T follicular helper cell (primary cell): ENCODE measurements at places on chromosomes 11 and 22.
A peak's percentile ranks its signal among the peaks of the same experiment; 100 is the strongest.

DNA sequence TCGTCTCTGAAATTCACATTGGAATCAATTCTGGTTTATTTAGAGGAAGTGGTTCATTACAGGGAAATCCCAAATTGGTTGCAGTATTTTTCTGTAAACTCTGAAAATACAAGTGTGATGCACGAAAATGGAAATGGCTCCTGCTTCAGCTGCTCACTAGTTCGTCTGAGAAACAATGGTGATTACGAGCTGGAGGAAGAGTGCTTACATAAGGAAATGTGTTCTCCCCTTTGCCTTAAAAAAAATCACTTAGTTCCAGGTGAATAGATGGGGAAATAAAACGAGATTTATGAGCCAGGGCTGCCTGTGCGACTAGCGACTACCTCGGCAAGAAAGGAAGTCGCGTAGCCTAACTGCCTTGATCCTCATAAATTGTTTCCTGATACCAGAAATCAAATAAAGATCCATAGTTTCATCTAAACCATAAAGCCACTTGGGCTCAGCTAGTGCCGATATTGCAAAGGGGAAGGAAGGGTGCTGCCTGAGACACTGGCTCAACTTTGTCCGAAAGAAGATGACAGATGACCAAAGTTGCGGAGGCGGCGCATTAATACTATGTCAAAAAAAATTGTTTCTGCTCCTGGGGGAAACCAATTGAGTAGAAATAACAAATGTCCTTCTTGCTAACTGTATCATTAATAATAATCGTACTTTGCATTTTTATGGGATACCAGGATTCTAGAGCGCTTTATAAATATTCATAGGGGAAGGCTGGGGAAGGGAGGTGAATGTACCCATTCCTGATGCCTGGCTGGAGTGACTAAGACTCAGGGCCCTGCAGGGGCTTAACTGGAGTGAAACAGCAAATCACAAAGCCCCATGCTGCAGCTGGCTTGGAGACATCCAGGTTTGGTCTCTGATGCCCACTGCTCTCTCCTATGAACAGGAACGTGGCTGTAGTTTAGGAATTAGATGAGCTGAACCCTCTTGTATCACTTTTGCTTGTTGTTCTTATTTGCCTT lies 185.7 kb downstream of the BLID start:
- no peak for DNase-seq

- DNase-seq: no peak
Measured at GRCh38 chr11:126115816-126116331, 53.2 kb upstream of the CDON start.

DNA sequence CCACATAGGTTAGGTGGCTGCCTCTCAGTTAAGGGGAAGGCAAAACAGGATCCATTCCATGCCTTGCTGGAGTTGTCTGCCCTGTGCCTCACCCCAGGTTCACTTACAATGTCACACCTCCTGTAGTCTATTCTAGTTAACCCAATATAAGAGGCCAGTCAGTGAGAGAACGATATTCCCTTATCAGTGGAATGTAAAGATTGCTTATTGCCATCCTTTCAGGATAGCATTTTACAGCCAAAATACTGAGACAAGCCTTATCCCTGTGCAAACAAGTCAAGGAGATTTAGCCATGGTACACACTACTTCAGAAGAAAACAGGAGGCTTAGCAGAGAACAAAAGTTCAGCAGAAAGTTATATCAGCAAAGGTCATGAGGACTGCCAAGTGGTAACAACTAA lies 5.5 kb downstream of the CYP2R1 start:
- no peak for DNase-seq

DNA sequence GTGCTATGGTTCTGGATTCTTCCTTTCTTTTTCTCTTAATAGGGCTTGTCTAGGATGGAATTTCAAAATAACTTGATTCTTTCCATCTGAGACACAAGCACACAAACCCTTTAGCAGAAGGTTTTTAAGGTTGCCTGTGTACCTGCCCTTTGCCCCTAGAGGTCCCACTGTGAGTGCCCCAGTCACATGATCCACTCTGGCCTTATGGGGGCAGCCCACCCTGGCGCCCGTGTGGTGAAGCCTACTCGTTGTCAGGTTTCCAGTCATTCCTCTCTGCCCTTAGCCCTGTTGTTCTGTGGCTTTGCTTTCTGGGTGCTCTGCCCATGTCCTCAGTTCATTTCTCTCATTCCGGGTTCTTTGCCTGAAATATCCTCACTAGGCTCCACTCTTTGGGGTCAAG lies 51.8 kb downstream of the ZNRF3 start:
- no peak for DNase-seq

DNA sequence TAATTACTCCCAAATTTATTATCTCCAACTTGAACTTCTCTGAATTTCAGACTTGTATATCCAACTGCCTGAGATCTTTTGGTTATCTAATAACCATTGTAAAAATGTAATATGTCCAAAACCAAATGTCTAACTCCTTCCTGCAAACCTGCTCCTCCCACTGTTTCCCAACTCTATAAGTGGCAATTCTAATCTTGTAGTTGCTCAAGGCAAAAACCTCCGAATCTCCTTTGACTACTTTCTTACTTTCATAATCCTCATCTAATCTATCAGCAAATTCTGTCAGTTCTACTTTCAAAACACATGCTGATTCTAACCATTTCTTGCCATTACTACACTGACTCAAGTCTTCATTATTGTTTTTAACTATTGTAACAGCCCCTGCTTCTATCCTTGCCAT lies 55.7 kb downstream of the FAM168A start:
- no peak for DNase-seq

DNA sequence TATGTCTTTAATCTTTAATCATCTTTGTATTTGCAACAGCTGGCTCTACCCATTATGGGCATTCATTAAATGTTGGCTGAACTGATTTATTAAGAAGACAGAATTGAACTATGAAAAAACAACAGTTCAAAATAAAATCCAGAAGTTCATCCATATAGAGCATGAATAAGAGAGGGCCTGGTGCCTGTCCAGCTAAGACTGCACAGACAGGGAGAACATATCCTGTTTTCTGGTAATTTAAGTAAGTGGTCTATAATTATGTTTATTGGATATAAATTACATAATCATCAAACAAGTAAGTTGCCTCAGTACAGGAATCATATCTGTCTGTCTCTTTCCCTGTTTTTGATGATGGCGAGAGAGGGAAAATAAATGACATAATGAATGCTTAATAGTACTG lies 137.2 kb downstream of the RBFOX2 start:
- no peak for DNase-seq

GRCh38 chr11:2186669-2187279 lies 15.2 kb upstream of the TH start:
- DNase-seq: peak; percentile 25

GRCh38 chr11:73152861-73153483 lies 10.9 kb upstream of the FCHSD2 start:
- DNase-seq: peak; percentile 6

GRCh38 chr11:70538641-70539359 lies 140.5 kb downstream of the CTTN start:
- no peak for DNase-seq

DNA sequence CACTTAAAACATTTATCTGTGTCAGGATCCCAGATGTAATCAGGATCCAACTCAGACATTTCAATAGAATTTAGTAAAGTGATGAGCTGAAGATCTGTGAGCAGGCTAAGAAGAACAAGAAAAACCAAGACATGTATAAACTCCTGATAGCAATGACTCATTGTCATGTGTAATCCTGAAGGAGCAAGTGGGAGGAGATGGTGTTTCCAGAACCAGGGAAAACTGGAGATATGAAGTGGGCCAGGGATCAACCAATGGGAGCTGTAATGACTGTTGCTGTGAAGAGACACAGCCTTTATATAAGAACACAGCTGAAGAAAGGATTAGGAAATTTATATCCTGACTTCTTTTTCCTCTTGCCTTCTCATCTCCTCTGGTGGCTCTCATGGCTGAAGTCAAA lies 682.5 kb upstream of the ARHGAP42 start:
- DNase-seq: no peak

DNA sequence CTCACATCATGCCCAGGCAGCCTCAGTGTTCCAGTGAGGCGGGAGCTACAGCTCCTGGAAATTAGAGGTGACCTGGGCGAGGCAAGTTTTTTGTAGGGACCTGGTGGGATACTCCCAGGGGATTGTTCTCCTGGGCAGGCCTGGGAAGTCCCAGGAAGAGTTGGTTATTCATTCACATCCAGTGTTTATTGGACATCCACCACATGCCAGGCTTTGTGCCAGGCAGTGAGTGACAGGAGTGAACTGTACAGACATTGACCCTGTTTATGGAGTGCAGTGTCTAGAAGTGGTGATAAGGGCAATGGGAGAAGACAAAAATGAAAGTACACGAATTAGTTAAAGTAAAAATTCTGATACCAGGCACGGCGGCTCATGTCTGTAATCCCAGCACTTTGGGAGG lies 29.4 kb downstream of the YWHAH start:
- no peak for DNase-seq

- DNase-seq: no peak
Measured at GRCh38 chr11:72844356-72844755, 30.1 kb downstream of the ATG16L2 start.

DNA sequence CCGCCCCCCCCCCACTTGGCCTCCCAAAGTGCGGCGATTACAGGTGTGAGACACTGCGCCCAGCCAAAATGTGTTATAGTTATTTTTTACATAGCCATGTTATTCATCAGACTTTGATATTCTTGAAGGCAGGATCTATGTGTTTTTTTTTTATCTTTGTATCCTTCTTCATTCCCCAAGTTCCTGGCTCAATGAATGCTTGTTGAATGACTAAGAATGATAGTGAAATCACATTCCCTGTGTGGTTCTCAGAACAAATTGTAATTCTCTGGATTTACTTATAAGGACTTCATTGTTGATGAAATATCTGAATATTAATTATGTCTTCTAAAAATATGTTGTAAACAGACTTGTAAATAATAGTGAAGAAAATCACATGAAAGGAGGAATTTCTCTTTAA lies 33.5 kb downstream of the MMP7 start:
- no peak for DNase-seq

- no peak for DNase-seq
Measured at GRCh38 chr11:129280027-129280811, 88.1 kb upstream of the ARHGAP32 start.

- DNase-seq: no peak
Measured at GRCh38 chr11:92399705-92400104, 175.1 kb downstream of the FAT3 start.

GRCh38 chr11:34416766-34417165 lies 22.0 kb upstream of the CAT start:
- DNase-seq: no peak

DNA sequence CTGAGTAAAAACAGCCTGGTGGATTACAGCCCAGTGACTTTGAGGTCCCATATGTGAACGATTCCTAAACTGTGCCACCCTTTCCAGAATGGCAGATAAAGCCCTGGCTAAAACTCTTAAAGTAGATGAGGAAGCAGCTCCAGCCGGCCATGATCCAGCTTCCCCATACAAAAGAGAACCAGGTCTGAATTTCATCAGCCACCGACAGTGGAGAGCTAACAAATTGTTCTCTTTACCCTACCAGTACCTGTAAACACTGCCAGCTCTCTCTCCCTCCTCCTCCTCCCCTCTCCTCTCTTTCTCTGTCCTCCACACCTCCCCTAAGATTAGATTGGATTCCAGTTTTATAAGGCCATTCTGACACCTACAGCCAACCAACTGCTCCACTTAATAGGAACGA lies 176.9 kb downstream of the DSCAML1 start:
- no peak for DNase-seq

GRCh38 chr11:68763926-68764657 lies 12.8 kb upstream of the TESMIN start:
- no peak for DNase-seq

DNA sequence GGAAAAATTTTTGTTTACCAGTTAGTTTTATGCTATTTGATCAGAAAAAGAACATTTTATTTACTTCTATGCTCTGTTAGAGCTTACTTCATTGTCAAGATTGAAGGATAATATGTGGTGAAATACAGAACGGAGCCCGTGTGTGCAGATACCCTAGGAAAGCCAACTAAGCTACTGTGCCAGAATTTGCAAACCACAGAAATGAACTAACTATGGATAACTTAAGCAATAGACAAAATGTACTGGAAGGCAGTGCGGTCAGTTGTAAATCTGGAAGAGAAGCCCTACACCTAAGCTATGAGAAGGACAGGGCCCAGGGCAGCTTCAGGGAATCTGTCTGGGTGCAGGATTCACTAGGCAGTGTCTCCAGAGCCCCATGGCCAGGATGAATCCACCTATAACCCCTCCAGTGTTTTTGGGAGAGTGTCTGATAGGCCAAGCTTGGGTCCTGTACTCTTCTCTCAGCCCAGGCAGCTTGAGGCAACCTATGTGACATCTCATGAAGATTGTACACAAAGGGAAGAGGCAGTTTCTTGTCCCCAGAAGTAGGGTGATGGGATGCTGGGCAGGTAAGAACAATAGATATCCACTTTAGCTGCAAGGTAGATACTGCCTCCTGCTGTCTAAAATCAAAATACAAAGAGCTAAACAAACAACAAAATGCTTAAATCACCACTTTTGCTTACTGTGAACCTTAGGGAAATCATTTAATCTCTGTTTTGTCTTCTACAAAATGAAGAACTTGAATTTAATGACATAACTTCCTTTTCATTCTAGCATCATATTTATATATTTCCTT lies 12.1 kb downstream of the MMP7 start:
- DNase-seq: no peak

GRCh38 chr22:45231293-45231692 lies 9.4 kb downstream of the KIAA0930 start:
- no peak for DNase-seq

- no peak for DNase-seq
Measured at GRCh38 chr22:35335936-35336781, 36.5 kb downstream of the TOM1 start.

- DNase-seq: no peak
Measured at GRCh38 chr11:116576526-116576925, 196.3 kb downstream of the BUD13 start.

DNA sequence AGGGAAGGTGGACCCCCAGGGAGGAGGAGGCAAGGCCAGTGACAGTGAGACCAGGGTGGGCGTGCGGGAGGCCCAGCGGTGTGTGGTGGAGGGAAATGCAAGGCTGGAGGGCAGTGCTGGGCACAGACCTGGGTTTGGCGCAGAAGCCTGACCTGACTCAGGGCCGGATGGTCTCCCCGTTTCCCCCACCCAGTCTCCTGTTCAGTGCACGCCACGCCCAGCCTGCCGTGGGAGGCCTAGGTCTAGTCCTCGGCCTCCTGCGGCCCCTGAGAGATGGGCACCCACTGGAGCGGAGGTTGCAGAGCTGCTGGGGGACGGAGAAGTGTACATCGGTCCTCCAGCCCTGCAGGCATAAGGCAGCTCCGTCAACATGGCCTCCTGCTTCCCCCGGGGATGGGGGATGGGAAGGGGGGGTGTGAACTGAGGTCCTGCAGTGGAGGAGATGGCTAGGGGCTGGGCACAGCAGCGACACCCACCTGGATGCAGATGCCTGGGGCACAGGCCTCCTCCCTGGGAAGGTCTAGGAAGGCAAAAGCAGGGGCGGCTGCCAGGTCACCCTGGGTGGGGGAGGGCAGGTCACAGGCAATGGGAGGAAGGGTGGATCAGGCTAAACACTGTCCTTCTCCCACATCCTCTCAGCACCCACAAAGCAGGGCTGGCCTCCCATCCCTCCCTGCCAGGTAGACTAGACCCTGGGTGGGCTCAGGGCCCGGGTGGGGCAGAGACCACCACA lies 15.9 kb downstream of the IL17REL start:
- DNase-seq: no peak

- DNase-seq: no peak
Measured at GRCh38 chr11:17917556-17917955, 95.3 kb downstream of the SERGEF start.

GRCh38 chr11:69155302-69156234 lies at the start of gene SMIM38:
Gene SMIM38 (plus strand): TSS chr11:69155935. CDS start chr11:69157847, 1,912 bp downstream.
- DNase-seq: no peak

GRCh38 chr11:2566223-2567025 lies 121.6 kb downstream of the KCNQ1 start:
- DNase-seq: no peak

- DNase-seq: no peak
Measured at GRCh38 chr11:77082838-77083565, 16.2 kb downstream of the CAPN5 start.
